ENCODE measurements at places on chromosomes 7 and 10.

- no peak for DNase-seq
Measured at GRCh38 chr7:132029369-132030085, 473.1 kb upstream of the PODXL start.

- DNase-seq = no peak
Measured at GRCh38 chr7:31940167-31940566, 130.0 kb downstream of the PDE1C start.

- DNase-seq = no peak
Measured at GRCh38 chr7:157409753-157410727, 73.2 kb downstream of the DNAJB6 start.

GRCh38 chr7:148982654-148983199, 45.6 kb downstream of the PDIA4 start:
- DNase-seq = no peak

- no peak for DNase-seq
Measured at GRCh38 chr10:32054094-32054493, 2.1 kb downstream of the KIF5B start.

All from uterus (tissue), 4 donors.